ENCODE measurements at places on chromosomes 1 and 21.

- no peak for DNase-seq
These were observed 166.1 kb upstream of the DPYD start for GRCh38 chr1:98086796-98087441.

DNA sequence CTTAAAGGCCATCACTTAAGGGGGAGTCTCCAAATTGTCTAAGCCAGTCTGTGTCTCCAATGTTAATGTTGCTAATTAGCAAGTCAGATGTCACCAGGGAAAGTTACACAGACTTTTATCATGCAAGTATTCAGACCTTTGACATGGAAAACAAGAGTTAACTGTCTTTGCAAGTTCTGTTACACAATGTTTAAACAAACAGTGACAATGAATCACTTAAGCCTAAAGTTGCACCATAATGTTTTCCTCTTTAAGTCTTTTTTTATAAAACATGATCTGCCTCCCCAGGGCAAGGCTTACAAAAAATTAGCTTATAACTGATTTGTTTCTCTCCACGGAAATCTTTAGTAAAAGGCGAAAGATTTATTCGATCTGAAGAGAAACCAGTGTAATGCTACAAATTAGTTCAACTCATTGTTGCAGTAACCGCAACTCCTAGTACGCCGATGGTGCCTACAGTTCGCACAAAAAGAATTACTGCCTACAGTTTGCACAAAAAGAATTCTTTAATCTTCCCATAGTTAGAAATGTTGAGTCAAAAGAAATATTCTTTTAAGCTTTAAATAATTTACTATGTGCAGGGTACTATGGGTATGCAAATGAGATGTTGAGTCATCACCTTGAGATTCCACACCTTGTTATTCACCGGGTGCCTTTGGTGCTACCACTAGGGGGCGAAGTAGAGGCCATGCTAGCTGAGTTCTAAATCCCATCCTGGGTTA lies 45.3 kb downstream of the HHAT start:
- no peak for DNase-seq

- DNase-seq, result no peak
These were observed 40.4 kb downstream of the EGLN1 start for GRCh38 chr1:231381729-231382128.

- DNase-seq, result no peak
These were observed 123.7 kb upstream of the KIF26B start for GRCh38 chr1:245031041-245031440.

GRCh38 chr1:164611754-164612642 lies 53.0 kb downstream of the PBX1 start:
- peak; percentile 70 for DNase-seq

- no peak for DNase-seq
These were observed 3.9 kb upstream of the CD101 start for GRCh38 chr1:116997636-116998035.

- no peak for DNase-seq
These were observed 75.3 kb upstream of the RALGPS2 start for GRCh38 chr1:178649582-178650350.

- peak; percentile 33 for DNase-seq
These were observed 132.2 kb downstream of the GLUL start for GRCh38 chr1:182259229-182259872.

DNA sequence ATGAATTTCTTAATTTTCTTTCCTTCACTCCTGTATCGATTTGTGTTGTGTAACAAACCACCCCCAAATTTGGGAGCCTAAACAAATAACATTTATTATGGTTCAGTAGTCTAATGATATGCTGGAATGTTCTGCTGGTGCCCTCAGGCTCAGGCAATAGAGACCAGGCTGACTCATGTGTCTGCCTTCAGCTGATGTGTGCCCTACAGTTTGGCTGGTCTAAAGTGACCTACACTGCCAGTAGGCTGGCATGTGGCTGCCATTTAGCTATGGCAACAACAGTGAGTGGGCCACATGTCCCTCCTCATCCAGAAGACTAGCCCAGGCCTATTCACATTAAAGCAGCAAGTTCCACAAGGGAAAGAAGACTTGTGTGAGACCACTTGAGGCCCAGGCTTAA lies 115.8 kb downstream of the PTPRC start:
- no peak for DNase-seq

- DNase-seq, result no peak
These were observed 497 bp upstream of the IFNAR2 start for GRCh38 chr21:33229099-33229783.

DNA sequence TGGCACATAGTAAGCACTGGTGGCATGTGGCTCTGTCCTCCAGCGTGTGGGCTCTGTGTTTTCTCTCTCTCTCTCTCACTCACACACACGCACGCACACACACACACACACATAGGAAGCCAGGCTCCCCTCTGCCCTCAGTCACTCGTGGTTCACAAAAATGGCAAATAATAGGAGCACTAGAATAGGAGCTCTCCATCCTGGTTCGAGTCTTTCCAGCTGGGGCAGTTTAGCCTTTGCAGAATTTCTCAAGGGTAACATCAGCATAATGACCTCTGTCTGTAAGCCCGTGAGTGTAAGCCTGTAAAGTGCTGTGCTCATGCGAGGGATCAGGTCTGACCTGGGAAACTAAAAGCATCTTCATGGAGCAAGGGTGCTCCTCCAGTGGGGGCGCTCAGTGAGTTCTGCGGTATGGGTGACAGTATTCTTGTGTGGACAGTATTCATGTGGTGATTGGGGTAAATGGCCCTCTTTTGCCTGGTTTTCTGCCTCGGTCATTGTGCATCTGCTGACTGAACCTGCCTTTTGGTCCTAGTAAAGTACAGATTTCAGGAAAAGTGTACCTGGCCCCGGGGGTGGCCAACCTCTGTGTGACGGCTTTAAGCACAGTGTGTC lies 842 bp upstream of the ZC3H12A start:
- no peak for DNase-seq

- DNase-seq, result no peak
These were observed 21.4 kb downstream of the WNT4 start for GRCh38 chr1:22121421-22121911.

DNA sequence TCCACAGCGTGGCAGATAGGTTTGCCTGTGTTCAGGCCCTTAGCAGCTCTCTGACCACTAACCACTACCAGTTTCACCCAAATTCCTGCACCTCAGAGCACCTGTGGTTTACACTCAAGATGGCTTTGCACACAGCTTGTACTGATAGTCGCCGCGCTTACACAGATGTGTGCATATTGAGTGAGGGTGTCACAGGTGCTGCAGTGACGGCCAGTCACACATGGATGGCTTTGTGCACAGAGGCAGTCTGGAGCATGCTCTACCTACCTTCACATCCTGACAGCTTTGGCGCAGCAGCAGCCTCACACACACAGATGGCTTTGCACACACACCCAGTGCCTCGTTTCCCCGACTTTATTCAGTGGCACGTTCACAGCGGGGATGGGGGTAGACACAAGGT lies 7.5 kb downstream of the DMAP1 start:
- no peak for DNase-seq

DNA sequence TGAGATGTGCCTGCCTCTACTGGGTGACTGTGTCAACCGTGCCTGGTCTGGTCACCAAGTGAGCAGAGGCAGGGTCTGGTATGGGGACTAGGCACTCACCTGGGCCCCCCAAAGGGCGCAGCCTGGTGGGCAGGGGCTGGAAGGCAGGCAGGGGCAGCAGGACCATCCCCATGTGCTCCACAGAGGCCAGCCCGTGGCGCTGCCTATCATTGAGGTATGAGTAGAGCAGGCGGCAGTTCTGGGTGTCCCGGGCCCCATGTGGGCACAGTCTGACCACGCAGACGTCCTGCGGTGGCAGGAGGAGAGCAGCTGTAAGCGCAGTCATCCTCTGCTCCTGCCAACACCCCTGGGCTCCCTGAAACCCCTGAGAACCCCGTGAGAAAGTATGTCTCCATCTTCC lies 23.7 kb downstream of the SPOCD1 start:
- no peak for DNase-seq

- no peak for DNase-seq
These were observed 33.0 kb downstream of the SH3BGR start for GRCh38 chr21:39484711-39485276.

GRCh38 chr1:173413271-173413707 lies 63.8 kb upstream of the PRDX6 start:
- no peak for DNase-seq

DNA sequence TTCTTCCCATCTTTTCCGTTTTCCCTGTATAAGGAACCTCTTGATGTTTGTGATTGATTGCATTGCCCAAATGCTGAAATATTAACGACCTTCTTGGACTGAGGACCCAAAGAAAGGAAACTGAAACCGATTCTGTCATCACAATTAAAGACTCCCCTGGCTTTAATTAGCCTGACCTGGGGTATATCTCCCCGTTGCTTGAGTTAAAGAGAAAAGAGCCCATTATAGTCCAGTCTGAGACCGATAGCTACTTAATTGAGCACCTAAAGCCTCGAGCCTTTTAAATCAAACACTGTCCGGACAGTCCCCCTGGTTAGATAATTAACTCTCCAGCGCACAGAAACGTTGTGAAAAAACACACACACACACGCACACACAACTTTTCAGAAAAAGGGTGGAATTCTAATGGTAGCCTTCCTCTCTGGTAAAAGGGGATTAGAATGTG lies 8.0 kb downstream of the LMO4 start:
- DNase-seq, result no peak

- no peak for DNase-seq
These were observed 6.7 kb upstream of the ARHGAP30 start for GRCh38 chr1:161076410-161076809.

DNA sequence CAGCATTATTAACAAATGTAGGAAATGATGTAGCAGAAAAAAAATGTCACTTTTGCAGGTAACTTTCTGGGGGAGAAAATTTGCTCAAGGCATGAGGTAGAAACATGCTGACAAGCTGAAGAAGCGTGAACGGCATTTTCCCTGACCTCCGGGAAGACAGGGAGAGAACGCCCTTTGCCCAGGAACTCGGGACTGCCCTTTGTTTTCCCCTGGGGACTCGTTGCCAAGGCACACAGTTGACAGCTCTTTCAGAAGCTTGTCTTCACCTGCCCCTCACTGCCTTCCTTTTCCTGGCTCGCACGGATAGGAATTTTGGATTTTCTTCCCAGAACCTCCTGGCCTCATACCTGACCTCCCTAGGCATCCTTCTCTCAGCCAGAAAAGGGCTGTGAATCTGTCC lies 52.7 kb upstream of the COA6 start:
- no peak for DNase-seq

GRCh38 chr21:45916011-45916840 lies 65.3 kb upstream of the COL6A1 start:
- no peak for DNase-seq

- peak; percentile 71 for DNase-seq
These were observed 899 bp downstream of the OPRD1 start for GRCh38 chr1:28812669-28813468.

DNA sequence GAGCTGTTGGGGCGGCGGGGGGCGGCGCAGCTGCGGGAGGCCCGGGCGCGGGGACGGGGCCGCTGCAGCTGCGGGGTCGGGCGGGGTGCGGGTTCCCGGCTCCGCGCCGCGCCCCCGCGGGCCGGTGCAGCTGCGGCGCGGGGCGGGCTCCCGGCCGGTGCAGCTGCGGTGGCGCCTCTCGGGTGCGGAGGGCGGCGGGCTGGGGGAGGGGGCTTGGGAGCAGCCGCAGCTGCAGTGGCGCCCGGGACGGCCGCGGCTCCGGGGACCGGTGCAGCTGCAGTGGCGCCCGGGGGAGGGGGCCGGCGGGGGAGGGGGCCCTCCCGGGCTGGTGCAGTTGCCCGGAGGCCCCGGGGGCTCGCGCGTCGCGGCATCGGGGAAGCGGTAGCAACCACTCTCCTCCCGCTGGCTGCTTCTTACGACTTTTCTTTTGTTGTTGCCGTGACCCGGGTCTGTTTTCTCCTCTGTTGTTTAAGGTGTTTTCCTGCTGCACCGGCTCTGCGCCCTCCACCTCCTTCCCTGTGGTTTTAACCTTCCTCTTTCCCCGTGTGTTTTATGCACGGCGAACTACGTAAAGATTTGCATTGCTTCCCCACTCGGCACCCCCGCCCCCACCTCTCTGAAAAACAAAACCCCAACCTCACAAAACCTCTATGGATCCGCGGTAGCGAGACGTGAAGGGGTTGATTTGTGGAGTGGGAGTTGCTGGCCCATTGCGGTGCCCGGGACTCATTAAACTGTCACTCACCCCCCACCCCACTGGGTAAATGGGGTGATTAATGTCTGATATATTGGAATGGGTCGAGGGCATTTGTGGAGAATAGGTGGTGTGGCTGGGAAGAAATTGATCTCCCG lies 1.7 kb upstream of the ZBTB18 start:
- peak; percentile 28 for DNase-seq

GRCh38 chr1:107526524-107527198 lies 385.8 kb downstream of the NTNG1 start:
- no peak for DNase-seq

GRCh38 chr1:166939741-166940375 lies 35.5 kb downstream of the ILDR2 start:
- DNase-seq, result no peak

DNA sequence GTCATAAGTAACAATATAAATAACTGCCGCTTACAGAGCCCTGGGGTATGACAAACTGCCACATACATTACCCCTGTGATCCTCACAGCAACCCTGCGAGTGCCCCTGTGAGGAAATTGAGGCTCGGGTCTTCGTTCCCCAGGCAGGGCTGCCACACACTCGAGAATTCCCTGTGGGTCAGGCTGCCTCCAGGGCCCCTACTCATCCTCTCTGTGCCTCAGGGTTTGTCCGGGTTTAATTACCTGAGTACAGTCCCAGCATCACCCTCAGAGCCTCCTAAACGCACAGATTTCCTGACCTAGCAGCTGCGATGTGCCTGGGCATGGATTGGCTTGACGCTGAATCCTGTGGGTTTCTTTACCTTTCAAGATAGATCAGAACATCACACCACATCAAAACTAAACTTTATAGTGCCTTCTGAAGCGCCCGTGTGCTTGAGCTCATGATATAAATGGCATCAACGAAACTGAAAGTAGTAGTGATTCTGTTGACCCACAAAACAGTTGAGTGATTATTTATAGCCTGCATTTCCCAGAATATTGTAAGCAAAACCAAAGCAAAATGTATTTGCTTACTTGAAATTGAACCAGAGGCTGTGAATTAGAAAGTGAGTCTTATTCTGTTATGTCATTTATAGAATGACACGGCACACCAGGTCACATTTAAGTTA lies 14.0 kb downstream of the SLC37A1 start:
- DNase-seq, result no peak

GRCh38 chr1:20237646-20238045 lies 51.3 kb upstream of the PLA2G2C start:
- DNase-seq, result no peak

Data from NCI-H1092 (cell line).